T-helper 9 cell (primary cell): ENCODE measurements at places on chromosomes 3 and 15.

GRCh38 chr3:49725906-49726681, 2.3 kb upstream of the GMPPB start:
- DNase-seq: no peak

DNA sequence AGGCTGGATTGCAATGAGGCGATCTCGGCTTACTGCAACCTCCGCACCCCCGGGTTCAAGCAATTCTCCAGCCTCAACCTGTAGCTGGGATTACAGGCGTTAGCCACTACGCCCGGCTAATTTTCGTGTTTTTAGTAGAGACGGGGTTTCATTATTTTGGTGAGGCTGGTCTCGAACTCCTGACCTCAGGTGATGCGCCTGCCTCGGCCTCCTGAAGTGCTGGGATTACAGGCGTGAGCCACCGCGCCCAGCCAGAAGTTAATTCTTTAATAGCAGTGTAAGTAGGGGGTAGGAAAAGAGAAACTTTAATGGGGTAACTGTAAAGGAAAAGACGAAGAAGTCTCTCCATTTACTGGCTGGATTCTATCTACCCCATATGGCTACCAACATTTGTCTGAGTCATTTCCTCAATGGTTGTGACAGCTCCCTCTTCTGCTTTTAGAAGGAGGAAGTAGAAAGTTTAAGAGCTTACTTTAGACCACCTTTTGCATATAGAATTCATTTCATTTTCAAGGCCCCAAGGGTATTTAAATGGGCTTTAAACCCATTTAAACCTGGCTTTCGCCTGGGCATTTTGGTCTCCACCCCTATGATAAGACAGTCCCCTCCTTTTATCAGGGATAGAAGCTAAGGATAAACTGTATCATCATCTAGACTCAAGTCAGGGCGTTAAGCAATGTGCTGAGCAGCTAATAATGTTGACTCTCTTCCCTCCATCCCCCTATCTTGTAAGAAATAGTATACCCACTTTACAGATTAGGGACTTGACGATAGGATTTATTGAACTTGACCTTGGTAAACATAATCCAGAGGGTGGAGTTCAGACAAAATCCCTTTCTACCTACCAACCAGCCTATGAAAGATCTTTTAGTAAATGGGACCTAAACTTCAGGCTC, 1.1 kb upstream of the CDV3 start:
- DNase-seq: no peak

DNA sequence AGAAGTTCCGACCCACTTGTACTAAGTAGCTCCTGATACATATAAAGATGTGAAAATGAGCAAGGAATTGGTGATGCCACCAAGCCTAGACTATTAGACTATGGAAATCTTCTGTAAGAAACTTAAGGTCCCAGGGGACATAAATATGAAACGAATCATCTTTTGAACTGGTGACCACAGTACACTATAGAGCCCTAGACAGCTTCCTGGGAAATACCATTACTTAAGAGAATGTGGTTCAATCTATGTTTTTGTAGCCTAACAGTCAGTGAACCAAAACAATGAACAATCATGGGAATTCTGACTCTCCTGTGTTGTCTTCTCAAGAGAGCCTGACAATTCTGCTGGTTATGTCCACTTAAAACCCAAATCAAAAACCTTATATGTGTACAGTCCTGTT, 191.6 kb downstream of the GREM1 start:
- no peak for DNase-seq

DNA sequence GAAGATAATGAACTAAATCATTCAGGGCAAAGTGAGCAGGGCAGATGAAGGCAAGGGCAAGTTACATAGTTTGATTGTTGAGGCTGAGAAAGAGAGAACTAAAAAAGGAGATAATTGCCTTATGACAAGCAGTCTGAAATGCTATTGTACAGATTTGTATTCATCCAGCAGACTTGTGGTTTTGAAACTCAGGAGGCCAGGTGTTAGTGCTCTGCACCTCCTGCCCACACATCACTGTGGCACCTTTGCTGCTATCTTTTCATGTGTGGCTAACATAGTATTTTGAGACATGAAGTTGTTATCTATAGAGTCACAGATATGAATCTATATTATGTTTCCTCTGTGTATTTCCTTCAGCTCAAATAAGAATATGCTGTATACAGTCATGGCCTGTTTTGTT, 24.3 kb upstream of the SUCLG2 start:
- DNase-seq: no peak

GRCh38 chr3:107976202-107976800, 114.5 kb downstream of the CD47 start:
- no peak for DNase-seq

- DNase-seq: no peak
Measured at GRCh38 chr3:20185331-20185678, 701 bp downstream of the SGO1 start.

DNA sequence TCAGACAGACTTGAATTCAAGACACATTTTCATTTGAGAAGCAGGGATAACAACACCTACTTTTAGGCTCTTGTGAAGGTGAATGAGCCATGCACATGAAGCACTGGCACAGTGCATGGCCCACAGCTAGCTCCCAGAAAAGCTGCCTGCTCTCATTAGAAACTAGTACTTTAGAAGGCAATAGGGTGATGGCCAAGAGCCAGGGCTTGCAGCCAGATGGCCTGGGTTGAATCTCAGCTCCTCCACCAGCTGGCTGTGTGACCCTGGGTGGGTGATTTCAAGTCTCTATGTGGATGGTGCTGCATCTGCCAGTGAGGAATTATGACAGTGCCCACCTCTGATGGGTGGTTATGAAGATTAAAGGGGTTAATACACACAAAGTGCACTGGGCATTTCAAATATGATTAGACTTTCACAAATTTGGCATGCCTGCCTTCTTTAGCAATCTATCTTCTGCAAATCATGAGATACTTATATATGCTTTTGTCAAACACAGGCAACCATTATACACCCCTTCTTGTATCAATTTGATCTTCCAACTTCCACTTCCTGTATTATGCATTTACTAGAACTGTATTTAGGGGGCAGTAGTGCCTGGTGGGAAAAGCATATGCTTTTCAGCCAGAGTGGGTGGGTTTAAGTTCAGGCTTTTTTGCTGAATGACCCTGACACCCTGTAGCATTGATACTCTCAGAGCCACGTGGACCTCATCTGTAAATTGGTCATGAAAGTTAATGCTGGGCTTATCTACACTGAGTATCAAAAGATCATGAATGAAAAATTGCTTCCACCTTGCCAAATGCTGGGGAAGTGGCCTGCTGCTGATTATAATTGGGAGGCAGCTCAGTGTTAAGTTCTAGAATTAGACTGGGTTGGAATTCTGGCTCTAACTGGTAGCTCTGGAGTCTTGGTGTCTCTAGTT, 34.7 kb upstream of the RBP1 start:
- DNase-seq: no peak

GRCh38 chr3:33786565-33787327, 11.7 kb upstream of the PDCD6IP start:
- no peak for DNase-seq

DNA sequence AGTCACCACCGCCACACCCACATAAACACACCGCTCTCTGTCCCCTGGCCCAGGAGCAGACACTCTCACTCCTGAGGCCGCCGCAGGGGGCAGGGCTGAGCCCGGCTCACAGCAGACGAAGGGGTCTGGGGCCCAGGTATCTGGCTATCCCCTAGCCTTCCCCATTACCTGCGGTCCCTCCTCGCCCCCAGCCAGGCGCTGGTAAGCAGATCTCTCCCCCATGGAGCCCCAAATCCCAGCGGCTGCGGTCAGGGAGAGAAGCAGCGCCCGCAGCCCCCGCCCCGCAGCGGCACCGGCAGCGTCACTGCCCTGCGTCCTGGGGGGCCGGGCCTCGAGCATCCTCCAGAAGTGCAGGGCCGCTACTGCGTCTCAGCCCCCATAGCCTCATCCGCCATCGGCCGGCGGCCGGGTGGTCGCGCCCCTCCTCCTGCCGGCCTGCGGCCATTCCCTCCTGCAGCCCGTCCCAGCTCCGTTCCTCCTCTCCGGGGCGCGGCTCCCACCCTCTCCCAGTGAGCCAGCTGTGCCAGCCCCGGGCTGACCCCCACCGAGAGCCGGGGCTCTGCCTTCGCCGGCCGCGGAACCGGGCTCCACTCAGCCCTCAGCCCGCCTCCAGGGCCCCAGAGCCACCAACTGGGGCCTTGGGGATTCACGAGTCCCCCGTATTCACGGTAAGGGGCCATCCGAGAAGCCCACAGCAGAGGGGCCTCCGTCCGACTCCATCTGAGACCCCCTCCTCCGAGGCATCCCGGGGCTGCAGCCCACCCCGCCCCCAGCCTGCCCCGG, 13.1 kb downstream of the TNK2 start:
- DNase-seq: peak; percentile 58

DNA sequence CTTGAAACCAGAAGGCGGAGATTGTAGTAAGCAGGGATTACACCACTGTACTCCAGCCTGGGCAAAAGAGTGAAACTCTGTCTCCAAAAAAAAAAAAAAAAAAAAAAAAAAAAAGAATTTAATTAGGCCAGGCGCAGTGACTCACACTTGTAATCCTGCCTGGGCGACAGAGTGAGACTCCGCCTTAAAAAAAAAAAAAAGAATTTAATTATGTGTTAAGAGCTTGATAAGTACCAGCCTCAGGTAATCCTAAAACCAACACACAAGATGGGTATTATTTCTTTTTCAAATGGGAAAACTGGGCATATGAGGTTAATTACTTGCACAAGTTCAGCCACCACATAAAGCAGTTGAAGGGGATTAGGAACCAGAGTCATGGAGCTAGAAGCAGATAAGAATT, 49.0 kb downstream of the PBRM1 start:
- no peak for DNase-seq
